CD4-positive, alpha-beta T cell treated with Interleukin-17A for 1 hour (primary cell): ENCODE measurements at places on chromosomes 5 and 9.

DNA sequence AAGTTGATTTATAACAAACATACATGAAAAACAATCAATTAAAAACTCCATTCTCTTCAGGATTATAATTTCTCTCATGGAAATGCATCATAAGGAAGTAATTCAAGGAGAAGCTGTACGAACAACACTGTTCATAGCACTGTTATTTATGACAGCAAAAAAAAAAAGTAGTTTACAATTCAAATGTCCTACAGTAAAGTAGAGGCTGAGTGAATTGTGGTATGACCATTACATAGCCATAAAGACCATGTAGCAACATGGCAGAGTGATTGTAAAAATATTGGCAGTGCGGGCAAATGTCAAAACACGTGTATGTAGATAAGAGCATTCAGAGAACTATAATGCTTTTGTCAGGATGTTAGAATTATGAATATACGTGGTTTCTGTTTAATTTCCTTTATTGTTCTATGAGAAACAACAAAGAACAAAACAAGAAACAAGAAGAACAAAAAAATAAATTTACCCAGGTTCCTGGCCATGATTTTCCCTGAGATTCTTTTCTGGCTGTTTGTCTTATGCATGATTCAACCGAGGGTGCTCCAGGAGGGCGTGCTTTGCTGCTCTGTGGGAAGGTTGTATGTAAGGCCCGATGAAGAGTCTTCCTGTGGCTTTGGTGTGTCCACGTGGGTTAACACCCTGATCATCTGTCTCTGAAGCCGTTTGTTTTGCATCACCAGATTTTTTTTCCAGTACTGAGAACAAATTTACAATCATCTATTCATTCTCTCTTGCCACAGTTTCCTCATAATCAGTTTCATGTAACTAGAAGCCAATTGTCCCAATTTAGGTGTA lies 28.8 kb downstream of the GCNT4 start:
- DNase-seq = peak; percentile 49

- no peak for DNase-seq
Measured at GRCh38 chr5:65871182-65871581, 55.2 kb upstream of the ERBIN start.

GRCh38 chr9:75788006-75788634 lies 102.4 kb upstream of the PCSK5 start:
- no peak for DNase-seq

- DNase-seq = no peak
Measured at GRCh38 chr9:135394699-135395645, 84.6 kb upstream of the PPP1R26 start.

GRCh38 chr9:84153885-84154284 lies 173.3 kb downstream of the RMI1 start:
- no peak for DNase-seq

- DNase-seq = no peak
Measured at GRCh38 chr9:75648034-75648433, 242.4 kb upstream of the PCSK5 start.

GRCh38 chr9:133341369-133342068 lies 5.5 kb upstream of the SURF6 start:
- no peak for DNase-seq

DNA sequence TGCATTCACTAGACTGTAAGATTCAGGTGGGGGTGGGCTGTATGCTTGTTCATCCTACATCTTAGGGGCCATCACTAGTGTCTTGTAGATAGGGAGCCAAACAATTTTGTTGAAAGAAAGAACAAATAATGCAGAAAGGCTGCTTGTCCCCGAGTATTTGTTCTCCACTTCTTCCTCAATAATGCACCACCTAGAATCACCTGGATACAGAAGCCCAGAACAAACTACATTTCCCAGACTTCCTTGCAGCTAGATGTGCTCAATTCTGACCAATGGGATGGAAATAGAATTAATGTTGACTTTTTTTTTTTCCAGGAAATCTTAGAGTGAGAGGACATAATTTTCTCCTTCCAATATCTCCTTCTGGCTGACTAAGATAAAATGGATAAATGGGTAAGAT lies 38.9 kb upstream of the TNFSF8 start:
- DNase-seq = no peak

DNA sequence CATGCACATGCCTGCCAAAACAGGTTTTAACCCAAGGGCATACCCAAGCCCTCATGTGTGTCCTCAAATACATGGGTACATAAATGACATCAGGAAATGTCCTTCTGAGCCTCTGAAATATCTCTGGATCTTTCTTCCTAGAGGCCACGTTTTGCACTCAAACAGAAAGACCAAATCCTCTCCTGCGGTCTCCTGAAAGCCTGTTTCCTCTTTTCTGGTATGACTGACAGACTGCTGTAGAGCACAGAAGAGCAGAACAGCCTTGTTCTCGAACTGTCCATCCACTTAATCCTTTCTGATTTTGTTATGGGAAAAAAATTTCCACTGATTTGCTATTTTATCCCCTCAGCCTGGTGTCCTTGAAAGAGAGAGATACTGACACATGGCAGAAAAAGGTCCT lies 107.2 kb downstream of the ASTN2 start:
- no peak for DNase-seq

DNA sequence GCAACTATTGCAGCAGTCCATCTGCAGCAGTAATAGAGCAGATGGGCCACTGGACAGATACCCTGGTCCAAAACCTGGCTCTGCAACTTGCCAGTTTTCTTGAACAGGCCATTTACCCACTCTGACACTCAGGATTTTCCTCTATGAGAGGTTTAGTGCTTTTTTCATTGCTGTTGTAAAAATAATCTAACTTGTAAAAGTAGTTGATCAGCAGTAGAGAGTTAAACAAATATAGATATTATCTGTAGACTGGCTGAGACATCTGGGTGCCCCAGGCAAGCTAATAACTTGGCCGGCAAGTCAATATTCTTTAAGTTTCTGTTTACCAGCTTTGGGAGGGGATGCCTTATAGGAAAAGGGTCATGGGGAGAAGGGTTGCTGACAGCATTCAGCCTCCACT lies 4.1 kb downstream of the DAPK1 start:
- DNase-seq = no peak

DNA sequence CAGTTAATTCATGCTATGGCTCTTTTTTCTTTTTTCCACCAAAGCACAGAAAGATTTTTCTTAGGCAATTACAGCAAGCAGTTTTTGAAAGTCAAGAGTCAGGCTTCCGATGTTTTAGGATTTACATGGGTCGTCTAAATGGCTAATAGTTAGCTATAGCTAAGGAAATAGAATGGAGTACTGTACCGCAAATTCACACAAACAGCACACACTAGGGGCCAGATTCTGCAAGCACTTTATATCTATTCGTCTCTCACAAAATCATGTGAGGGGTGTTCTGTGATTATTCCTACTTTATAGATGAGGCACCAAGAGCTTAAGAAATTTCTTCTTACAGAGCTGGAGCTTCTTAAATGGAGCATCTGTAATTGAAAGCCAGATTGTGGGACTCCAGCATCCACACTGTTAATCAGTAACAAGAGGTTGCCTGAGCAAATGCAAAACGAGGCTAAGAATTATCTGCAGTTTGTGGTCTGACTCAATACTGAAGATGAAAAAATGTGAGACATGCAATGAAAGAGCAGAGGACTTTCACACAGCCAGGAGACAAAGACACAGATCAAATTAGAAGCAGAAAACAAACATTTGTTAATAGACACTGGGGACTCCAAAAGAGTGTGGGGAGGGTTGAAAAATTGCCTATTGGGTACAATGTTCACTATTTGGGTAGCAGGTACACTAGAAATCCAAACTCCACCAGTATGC lies 62.7 kb upstream of the CTXN3 start:
- no peak for DNase-seq
